ENCODE measurements at places on chromosomes 11 and 22.

GRCh38 chr11:122601141-122602125 is 54.1 kb upstream of the UBASH3B start:
- no peak for DNase-seq

DNA sequence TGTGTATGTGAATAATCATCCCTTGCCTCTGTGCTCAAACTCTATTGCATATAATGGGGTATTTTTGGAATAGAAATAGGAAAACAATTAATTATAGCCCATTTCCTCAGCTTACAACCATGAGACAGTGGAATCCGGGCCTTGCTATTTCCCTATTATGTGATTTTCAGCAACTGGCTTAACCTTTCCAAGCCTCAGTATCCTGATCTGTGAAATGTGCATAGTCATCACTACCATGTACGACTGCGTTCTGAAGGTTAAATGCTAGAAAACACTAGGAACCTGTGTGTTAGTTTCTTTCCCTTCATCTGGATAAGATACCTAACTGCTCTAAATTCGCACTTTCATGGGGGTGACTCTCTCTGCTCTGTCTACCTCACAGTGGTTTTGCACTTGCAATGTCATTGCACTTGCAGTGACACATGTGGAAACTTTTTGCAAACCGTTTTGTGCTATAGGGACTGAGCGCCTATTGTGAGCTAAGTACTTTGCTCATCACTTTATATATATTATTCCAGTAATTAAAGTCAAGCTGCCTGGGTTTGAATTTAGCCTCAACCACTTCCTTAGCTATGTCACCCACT is 48.3 kb downstream of the IRAG1 start:
- DNase-seq: no peak

GRCh38 chr11:413120-414081 is 1.4 kb downstream of the SIGIRR start:
- DNase-seq: no peak

- DNase-seq: no peak
Measured at GRCh38 chr11:44236296-44236695, 73.6 kb downstream of the ALX4 start.

DNA sequence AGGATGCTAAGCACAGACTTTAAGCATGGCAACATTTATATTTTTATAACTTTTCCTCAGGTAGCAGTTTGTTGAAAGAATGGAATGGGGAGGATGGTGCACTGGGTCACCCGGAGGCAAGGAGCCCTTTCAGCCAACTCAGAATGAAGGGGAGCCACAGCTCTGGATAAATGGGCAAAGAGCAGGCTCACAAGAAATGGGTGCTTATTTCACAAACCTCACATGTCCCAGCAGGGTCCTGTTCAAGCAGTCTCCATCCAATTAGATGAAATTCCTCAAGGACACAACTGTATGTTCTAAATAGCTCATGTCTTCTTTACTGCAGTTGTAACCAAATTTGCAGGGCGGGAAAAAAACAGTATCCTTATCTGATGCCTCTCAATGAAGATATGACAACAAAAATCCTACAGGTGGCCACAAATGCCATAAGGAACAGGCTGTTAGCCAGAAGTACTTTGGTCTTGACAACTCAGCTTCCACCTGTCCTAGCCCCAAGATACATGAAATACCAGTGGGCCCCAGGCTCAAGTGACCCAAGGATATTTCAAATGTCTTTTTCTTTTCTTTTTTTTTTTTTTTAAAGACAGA is 48.2 kb downstream of the MAPK1 start:
- DNase-seq: no peak

GRCh38 chr11:10584071-10584501 is 15.6 kb upstream of the LYVE1 start:
- no peak for DNase-seq

DNA sequence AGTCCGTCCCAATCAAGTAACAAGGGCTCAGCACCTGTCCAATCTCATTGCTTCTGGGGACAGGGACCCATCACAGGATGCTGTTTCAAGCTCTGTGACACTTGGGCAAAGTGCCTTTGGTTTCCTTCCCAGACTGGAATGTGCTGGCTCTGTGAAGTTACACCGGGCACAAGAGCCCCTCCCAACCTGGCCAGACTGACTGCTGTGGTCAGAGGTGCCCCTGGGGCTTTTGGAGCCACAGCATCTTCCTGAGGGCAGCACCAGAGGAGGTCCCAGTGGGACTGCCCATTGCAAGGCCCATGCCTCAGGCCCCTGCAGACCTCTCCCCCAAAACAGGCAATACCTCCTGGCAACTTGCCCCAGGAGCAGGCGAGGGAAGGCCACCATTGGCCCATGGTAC is 155.2 kb upstream of the GRK3 start:
- no peak for DNase-seq

GRCh38 chr11:13949876-13950275 is 12.6 kb upstream of the SPON1 start:
- no peak for DNase-seq

DNA sequence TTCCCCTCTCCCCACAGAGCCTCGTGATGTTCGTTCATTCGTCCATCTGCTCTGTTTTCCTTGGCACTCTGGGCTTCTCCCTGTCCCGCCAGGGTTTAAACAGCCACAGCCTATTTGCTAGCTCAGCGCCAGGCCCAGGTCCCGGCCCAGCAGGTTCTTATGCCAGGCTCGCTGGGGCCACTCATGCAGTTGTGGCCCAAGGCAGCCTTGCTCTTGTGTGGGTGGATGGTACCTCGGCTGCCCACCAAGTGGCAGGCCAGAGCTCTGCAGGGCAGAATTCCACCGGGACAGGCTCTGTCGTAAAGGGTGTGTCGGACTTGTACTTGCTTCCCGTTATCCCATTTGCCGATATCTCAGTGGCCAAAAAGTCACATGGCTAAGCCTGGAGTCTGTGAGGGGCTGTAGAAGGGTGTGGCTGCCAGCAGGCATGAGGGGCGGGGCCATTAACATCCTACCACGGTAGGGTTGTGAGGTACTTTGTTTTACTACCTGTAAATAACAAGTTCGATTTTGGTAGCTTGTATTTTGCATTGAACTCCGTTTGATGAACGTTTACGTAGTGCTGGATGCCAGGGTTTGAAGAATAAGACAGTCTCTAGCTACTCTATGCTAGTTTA is 7.9 kb downstream of the FAM118A start:
- no peak for DNase-seq

- DNase-seq: no peak
Measured at GRCh38 chr22:39877079-39877845, 16.3 kb downstream of the ENTHD1 start.

DNA sequence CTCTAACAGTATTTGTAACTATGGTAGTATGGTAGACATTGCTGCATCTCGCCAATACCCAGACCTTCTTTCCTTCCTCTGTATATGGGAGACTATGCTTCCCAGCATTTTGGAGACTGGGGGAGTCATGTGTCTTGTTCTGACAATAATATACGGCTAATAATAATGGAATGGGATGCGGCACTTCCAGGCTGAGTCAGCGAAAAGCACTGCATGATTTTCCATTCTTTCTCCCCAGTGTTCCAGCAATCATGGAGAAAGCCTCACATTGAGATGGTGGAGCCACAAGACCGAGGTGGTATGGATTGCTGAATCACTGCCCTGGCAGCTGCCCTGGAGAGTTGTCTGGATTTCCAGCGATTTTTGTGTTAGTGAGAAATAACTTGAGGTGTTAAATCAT is 77.1 kb upstream of the FIBIN start:
- DNase-seq: no peak

DNA sequence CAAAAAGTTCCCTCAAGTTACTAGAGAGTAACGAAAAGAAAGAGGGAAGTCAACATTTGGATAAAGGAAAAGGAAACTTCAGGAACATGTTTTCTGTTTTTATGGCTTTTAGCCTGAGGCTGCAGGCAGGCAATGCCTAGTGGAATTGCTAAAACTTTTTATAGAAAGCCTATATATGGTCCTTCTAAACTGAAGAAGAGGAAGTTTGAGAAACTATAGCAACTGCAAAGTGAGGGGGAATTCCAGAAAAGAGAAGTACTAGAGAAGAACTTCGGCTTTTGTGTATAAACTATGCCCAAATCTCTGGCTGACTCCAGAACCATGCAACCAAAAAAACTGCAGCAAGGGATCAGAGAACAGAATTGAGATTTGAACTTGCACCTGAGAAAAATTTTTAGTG is 74.3 kb upstream of the ARHGAP42 start:
- no peak for DNase-seq

GRCh38 chr11:61961570-61962212 is 5.7 kb downstream of the FTH1 start:
- DNase-seq: no peak

DNA sequence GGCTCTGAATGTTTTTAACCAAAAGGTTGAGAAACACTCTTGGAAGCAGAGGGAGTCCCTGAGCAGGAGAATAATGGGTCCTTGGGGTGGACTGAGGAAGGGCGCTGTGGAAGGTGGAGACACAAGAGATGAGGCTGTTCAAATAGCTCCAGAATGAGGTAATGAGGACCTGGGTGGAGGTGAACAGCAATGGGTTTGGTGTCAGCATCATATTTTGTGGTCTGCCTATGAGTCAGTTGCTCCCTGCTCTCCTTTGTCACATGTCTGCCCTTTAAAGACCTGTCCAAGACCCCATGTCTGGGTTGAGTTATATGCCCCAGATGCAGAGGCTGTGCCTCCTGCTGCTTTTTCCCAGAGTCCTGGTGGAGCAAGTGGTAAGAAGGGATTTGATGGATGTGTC is 113.6 kb downstream of the BARX2 start:
- no peak for DNase-seq

DNA sequence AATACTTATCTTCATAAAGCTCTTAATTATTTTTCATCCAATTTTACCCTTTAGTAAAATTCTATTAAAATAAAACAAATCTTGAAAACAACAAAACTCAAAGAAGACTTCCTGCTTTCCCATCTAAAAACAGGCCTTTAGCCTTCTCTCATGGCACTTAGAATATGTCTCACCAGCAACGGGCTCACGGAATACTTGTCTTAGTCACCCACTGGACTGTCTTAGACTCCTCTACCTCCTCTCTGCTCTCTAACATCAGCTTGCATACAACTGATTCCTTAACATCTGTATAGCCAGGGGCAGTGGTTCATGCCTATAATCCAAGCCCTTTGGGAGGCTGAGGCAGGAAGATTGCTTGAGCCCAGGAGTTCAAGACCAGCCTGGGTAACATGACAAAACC is 13.7 kb downstream of the HPS5 start:
- DNase-seq: no peak

- DNase-seq: no peak
Measured at GRCh38 chr11:67409261-67409666, 5.4 kb downstream of the TBC1D10C start.

DNA sequence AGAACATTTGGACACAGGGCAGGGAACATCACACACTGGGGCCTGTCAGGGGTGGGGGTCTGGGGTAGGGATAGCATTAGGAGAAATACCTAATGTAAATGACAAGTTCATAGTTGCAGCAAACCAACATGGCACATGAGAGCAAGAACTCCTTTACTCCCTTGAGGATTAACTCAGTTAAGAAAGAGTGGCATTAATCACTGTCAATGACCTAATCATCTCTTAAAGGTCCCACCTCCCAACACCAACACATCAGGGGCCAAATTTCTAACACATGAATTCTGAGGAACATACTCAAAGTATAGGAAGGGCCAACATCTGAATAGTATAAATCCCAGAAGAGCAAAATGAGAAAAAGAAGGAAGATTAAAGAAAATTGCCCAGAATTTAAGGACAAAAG is 272.9 kb downstream of the SWAP70 start:
- DNase-seq: no peak

GRCh38 chr11:134037046-134037908 is 31.6 kb upstream of the JAM3 start:
- DNase-seq: no peak

DNA sequence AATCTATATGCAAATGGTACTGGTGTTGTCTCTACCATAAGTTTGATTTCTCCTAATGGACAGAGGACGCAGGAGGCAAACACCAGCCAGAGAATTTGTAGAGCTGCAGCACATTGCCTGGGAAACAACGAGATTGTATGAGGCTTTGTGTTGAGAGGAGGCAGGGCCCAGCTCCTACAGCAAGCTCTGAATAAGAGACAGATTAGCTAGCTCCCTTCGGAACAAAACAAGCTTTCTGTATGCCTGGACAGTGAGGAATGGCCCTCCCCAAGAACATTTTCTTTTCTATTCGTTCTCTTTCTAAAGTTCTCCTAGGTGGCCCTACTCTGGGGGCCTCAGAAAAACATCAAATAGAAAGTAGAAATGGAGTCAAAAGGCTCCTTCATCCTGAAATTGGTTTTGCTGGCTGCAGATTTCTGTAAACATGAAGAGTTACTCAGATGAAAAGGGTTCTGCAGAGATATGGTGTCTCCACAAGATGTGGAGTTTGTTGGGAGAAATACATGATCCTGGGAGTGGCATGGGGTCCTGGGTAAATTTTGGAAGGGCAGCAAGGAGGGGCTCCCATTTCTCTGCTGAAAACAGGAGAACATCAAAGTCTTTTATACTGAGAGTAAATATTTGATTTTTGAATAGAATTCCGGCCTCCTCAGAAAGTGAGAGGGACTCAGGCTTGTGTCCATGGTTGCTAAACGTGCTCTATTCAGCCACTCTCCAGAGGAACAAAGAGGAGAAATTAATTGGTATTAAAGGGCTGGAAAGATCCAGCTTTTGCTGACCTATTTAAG is 6.8 kb upstream of the HEPACAM start:
- DNase-seq: no peak

- DNase-seq: no peak
Measured at GRCh38 chr11:57402188-57403002, 11.9 kb upstream of the PRG2 start.

DNA sequence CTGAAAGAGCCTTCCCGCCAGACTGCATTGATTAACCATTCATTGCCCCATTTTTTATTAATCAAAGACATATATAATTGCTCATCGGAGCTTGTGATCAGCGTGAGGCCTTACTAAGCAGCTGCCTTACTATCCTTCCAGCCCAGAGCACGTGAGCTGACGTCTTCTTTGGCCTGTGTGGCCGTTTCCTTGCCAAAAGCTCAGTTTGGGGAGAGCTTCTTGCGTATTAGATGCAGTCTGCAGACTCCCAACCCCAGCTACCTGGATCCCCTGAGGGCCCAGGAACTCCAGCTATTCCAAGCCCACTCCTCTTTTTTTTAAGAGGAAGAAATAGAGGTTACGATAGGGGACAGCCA is 784 bp upstream of the SLC43A3 start:
- DNase-seq: no peak

- no peak for DNase-seq
Measured at GRCh38 chr22:47618180-47619010, 855.9 kb downstream of the TBC1D22A start.

GRCh38 chr22:22714600-22715335 is 70.4 kb downstream of the GGTLC2 start:
- DNase-seq: no peak
